ENCODE measurements at places on chromosomes 1 and 21.
A peak's percentile ranks its signal among the peaks of the same experiment; 100 is the strongest.

DNA sequence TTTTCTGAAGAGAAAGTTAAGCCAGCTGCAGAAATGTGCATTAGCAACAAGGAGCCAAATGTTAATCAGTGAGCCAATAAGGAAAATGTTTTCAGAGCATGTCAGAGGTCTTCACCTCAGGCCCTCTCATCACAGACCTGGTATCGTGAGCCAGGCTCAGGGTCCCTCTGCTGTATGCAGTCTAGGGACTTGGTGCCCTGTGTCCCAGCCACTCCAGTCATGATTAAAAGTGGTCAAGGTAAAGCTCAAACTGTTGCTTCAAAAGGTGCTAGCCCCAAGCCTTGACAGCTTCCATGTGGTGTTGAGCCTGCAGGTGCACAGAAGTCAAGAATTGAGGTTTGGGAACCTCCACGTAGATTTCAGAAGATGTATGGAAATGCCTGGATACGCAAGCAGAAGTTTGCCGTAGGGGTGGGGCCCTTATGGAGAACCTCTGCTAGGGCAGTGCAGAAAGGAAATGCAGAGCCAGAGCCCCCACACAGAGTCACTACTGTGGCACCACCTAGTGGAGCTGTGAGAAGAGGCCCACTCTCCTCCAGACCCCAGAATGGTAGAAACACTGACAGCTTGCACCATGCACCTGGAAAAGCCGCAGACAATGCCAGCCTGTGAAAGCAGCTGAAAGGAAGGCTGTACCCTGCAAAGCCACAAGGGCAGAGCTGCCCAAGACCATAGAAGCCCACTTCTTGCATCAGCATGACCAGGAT, 1128.7 kb downstream of the AMY1C start:
- no peaks in the 10 kb centered on the region for H3K4me1 ChIP-seq
- DNase-seq = peak; percentile 24
- H3K36me3 ChIP-seq = no peaks in the 10 kb centered on the region

GRCh38 chr1:151175041-151175741, 590 bp downstream of the TMOD4 start:
- H3K36me3 ChIP-seq = peaks cover 53% of the 10 kb centered on the region
- no peak for DNase-seq
- H3K27ac ChIP-seq = peak overlapping the region; percentile 40
- H3K4me1 ChIP-seq = no peaks in the 10 kb centered on the region
- H3K4me3 ChIP-seq = no peak overlapping the region

DNA sequence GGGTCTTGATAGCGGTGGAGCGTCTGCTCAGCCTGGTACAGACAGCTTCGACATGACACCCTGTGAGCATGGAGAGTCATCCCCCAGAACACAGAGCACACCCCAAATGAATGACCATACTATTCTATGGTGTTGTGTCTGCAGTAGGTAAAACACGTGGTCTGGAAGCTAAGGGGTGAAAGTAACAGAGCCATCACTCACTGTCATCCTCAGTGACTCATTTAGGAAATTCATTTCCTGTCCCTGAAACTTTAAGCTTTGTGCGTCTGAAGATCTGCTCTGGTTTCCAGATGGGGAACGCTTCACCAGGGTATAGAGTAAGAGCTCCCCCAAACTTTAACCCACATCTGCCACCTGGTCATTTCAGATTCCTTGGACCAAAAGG, 94.8 kb upstream of the DISP3 start:
- DNase-seq = no peak
- H3K27me3 ChIP-seq = peaks cover 26% of the 10 kb centered on the region
- no peak overlapping the region for H3K4me3 ChIP-seq
- no peaks in the 10 kb centered on the region for H3K36me3 ChIP-seq
- peaks cover 58% of the 10 kb centered on the region for H3K4me1 ChIP-seq

GRCh38 chr1:207049974-207050391, 1.0 kb downstream of the YOD1 start:
- peak overlapping the region; percentile 100 for H3K4me3 ChIP-seq
- peaks cover 23% of the 10 kb centered on the region for H3K27me3 ChIP-seq
- H3K4me1 ChIP-seq = peaks cover 60% of the 10 kb centered on the region

DNA sequence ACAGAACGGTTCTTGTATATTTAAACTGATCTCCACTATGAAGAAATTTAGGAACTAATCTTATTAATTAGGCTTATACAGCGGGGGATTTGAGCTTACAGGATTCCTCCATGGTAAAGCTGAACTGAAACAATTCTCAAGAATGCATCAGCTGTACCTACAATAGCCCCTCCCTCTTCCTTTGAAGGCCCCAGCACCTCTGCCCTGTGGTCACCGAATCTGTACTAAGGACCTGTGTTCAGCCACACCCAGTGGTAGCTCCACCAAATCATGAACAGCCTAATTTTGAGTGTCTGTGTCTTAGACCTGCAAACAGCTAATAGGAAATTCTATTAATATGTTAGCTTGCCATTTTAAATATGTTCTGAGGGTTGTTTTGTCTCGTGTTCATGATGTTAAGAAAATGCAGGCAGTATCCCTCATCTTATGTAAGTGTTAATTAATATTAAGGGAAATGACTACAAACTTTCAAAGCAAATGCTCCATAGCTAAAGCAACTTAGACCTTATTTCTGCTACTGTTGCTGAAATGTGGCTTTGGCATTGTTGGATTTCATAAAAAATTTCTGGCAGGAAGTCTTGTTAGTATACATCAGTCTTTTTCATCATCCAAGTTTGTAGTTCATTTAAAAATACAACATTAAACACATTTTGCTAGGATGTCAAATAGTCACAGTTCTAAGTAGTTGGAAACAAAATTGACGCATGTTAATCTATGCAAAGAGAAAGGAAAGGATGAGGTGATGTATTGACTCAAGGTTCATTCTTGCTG, 147.2 kb downstream of the NR5A2 start:
- peaks cover 6% of the 10 kb centered on the region for H3K27me3 ChIP-seq
- no peak overlapping the region for H3K27ac ChIP-seq
- peaks cover 12% of the 10 kb centered on the region for H3K4me1 ChIP-seq
- peaks cover 5% of the 10 kb centered on the region for H3K36me3 ChIP-seq

DNA sequence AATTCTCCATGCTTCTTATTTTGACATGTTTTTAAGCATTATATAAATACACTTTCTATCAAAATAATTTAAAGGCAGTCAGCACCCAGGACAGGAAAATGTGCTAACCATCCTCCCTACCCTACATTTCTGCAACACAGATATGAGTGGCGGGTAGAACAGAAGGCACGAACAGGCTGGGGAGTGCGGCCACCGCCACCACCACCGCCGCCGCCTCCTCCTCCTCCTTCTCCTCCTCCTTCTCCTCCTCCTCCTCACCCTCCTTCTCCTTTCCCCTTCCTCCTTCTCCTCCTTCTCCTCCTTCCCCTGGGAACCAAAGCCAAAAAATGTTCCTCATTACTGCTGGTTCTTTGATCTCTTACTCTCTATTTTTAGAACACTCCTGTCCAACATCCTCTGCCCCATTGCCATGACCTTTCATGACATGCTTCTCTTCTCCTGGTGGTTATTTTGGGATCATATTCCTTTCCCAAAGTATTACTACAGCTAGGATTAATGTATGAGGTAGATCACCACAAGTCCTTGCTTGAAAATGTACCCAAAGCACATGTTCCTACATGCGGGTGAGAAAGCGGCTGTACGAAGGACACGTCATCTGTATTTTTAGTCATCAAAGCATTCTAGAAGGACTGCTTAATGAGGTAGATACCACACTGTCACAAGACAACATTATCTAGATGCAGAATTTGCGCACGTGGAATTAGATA, 24.5 kb upstream of the CCN1 start:
- no peak overlapping the region for H3K4me3 ChIP-seq
- H3K36me3 ChIP-seq = peaks cover 19% of the 10 kb centered on the region
- peaks cover 5% of the 10 kb centered on the region for H3K4me1 ChIP-seq
- DNase-seq = no peak

GRCh38 chr1:42886046-42886739, 39.8 kb downstream of the ZNF691 start:
- no peak for DNase-seq
- no peaks in the 10 kb centered on the region for H3K27me3 ChIP-seq
- H3K27ac ChIP-seq = no peak overlapping the region
- no peaks in the 10 kb centered on the region for H3K4me1 ChIP-seq

GRCh38 chr1:205842229-205842628, 7.7 kb downstream of the PM20D1 start:
- H3K27ac ChIP-seq = no peak overlapping the region
- H3K36me3 ChIP-seq = peaks cover 5% of the 10 kb centered on the region
- no peak overlapping the region for H3K4me3 ChIP-seq
- peaks cover 6% of the 10 kb centered on the region for H3K27me3 ChIP-seq

GRCh38 chr1:156153362-156153761, at the start of gene SEMA4A:
SEMA4A (plus strand) TSS chr1:156153585; CDS start chr1:156154579, 994 bp downstream.
- H3K27me3 ChIP-seq = peaks cover 56% of the 10 kb centered on the region
- peaks cover 66% of the 10 kb centered on the region for H3K4me1 ChIP-seq
- H3K36me3 ChIP-seq = no peaks in the 10 kb centered on the region
- no peak for DNase-seq
- peak within 1 kb of the TSS; percentile 92 for H3K27ac ChIP-seq

All from nephron progenitor cell (in vitro differentiated cells).